ENCODE measurements at places on chromosomes 11 and 22.

- DNase-seq: no peak
Observed at GRCh38 chr11:68932358-68932757, 28.7 kb downstream of the IGHMBP2 start.

DNA sequence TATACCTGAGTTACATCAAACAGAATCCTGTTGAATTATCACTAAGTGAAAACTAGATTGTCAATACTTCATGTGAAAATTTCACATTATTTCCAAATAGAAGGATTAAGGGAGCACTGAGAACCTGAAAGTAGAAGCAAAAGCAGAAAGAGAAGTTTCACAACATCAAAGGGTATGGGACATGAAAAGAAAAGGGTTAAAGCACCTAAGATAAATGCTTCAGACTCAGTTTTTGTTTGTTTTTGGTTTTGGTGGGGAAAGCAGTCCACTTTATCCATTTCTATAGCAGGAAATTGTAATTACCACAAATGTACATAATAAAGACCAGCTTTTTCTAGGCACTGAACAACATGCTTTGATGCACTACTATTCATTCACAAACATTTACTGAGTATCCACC is 1069.7 kb upstream of the CCDC90B start:
- no peak for DNase-seq

DNA sequence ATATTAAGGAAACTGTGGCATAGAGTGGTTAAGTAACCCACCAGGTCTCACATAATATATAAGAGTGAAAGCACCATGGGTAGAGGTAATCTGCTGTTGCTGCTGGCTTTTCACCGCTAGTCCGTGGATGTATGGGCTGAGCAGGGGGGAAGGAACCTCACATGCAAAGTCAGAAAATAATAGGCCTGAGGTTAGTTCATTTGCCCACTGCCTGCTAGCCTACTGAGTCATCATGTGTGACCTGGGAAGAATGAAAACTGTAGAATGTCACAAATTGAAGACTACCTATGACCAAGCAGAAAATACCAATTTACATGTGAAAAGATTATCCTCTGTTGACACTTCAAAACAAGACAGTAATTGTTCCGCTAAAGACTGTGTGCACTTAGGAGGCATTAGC is 560.1 kb upstream of the FAT3 start:
- DNase-seq: no peak

DNA sequence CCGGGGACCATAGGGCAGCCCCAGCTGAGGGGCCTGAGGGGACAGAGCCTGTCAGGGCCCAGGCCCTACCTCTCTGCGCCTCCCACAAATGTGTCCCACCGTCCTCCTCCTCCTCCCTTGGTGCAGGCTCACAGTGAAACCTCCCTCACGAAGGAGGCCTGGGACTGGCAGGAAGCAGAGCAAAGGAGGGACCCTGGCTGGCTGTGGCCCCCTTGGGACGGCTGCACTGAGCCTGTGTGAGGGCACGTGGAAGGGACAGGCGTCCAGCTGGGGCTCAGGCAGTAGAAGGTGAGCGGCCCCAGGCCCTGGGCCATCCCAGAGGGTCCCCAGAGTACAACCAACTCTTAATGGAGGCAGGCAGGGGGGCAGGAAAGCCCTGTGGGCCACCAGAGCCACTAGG is 60.7 kb downstream of the ELFN2 start:
- no peak for DNase-seq

- no peak for DNase-seq
Observed at GRCh38 chr22:25892678-25893077, 150.7 kb downstream of the MYO18B start.

DNA sequence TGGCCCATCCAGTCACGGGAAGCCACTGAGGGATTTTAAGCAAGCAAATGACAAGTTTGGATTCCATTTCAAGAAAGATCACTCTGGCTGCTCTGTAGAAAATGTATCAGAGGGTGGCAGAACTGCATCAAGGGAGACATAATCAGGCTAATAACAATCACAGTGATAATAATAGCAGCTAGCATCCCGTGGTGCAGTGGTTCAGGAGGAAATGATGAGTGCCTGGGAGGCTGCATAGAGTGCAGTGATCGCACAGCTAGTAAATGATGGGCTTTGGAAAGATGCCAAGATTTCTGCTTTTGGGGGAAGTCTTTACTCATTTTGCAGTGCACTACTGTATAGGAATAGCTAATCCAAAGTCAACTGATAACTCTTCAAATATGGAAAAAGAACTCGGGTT is 35.8 kb downstream of the TNRC6B start:
- no peak for DNase-seq

GRCh38 chr11:62352355-62353336 is 15.4 kb downstream of the ASRGL1 start:
- DNase-seq: no peak

DNA sequence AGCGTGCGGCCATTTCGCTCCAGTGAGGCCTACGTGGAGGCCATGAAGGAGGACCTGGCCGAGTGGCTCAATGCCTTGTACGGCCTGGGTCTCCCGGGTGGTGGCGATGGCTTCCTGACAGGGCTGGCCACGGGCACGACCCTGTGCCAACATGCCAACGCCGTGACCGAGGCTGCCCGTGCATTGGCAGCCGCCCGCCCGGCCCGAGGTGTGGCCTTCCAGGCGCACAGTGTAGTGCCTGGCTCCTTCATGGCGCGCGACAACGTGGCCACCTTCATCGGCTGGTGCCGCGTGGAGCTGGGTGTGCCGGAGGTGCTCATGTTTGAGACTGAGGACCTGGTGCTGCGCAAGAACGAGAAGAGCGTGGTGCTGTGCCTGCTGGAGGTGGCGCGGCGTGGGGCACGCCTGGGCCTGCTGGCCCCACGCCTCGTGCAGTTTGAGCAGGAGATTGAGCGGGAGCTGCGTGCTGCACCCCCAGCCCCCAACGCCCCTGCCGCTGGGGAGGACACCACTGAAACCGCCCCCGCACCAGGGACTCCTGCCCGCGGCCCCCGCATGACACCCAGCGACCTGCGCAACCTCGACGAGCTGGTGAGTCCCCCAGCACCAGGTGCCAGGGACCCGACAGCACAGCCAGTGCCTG is 1.8 kb downstream of the GAS2L1 start:
- no peak for DNase-seq

- no peak for DNase-seq
Observed at GRCh38 chr11:8910649-8911026, 351 bp upstream of the AKIP1 start.

DNA sequence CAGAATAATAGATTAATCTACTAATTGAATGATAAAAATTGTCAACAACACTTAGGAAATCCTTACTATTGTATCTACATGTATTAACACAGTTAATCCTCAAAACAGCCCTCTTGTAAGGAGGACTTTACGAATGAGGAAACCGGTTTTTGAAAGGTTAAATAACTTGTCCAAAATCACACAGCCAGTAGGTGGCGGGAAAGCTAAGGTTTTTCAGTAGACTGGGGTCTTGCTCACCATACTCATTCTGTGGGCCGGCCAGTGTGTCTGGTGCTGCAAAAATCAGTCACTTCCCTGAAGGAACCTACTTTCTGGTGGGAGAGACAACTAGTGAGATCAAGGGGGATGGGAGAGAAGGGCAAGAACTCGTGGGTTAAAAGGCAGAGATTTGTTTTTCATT is 3.8 kb downstream of the DCPS start:
- DNase-seq: peak; percentile 68
